ENCODE measurements at places on chromosomes 6 and 20.

DNA sequence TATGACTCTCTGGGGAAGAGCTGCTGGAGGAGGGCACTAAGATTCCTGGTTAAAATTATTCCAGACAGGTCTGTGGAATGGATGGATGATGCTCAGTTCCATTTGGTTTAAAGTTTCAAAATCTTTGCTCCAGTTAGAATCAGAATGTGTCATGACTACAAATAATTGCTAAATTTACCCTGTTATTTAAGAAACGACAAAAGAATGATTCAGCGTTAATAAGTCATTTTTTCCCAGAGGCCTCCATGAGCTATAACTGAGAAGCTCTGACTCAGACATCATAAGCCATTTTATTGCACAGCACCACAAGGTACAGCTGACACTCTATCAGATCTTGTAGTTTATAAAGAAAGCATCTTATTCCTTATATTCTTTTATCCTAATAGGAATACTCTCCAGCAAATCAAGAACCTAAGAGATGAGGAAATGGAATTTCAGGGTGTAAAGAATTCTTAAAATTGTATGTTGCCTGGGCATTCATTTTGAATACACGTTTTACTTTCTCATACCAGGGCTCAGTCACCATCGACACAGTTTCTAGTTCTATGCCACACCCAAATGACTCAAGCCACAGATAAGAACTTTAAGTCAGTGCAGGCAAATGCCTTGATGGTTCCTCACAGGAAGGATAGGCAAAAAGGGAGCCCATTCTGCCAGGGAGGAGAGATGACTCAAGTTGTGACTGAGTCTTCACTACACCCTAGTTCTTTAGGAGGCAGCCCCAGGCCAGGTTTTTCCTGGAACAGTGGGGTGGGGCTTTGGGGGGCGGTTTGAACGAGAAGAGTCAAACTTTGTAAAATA, 636.0 kb downstream of the MMUT start:
- peak; percentile 32 for DNase-seq

DNA sequence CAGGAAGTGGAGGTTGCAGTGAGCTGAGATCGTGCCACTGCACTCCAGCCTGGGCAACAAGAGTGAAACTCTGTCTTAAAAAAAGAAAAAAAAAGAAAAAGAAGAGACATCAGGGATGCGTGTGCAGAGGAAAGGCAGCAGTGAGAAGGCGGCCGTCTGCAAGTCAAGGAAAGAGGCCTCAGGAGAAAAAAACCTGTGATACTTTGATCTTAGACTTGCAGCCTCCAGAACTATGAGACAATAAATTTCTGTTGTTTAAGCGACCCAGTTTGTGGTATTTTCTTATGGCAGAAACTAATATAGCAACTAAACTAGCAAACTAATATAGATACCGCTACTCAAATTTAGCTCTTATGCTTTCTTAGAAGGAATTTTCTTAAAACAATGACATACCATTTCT, 36.1 kb downstream of the FGD2 start:
- DNase-seq = no peak

DNA sequence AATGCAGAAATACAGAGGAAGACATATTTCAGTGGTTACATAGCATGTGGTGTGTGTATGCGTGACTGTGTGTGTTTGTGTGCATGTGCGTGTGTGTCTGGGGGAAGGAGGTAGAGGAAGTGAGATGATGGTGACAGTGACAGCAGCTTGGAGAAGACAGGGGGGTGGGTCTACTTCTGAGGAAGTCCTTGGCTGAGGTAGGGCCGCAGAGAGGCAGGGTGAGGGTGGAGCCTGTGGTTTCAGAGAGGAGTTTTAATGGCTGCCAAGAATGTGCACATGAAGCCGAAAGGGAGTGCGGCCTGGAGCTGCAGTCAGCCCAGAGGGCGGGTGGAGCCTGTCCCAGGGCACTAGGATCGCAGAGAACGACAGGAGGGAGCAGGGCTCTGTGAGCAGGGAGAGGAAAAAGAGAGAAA, 22.7 kb upstream of the RNF24 start:
- peak; percentile 77 for DNase-seq

DNA sequence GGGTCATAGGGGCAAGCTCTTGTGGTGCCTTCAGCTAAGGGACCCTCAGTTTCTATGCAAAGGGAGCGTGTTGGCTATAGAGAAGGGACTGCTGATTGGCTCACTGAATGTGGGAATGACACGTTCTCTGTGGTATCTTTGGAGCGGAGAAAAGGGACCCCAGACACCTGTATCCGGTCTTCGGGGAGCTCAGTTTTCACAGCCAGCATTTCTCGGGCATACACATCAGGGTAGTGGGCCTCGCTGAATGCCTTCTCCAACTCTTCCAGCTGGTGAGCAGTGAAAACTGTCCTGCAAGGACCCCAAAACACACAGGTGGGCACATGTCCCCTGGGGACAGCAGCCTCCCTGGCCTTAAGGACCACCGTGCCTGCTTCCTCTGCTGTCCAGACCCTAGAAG, 3.3 kb downstream of the VSX1 start:
- no peak for DNase-seq

GRCh38 chr6:143339223-143339622, 111.3 kb downstream of the ADAT2 start:
- no peak for DNase-seq

Measured in tibial artery (tissue), 4 donors.